ENCODE measurements at places on chromosomes 16 and 17. TPM values are rescaled to one million over a fixed set of nuclear protein-coding genes. Genes with fewer than 3 reads are reported as not detected.

MSLN gene
- polyA plus RNA-seq, result 17.1 TPM

MYH3 gene
- polyA plus RNA-seq, result 6.4 TPM

PRSS21 gene
- 0.22 TPM for polyA plus RNA-seq

C17orf78 gene
- polyA plus RNA-seq, result 0.30 TPM

- DNase-seq, result no peak
These were observed 415 bp upstream of the FLOT2 start for GRCh38 chr17:28897769-28898526.

DNA sequence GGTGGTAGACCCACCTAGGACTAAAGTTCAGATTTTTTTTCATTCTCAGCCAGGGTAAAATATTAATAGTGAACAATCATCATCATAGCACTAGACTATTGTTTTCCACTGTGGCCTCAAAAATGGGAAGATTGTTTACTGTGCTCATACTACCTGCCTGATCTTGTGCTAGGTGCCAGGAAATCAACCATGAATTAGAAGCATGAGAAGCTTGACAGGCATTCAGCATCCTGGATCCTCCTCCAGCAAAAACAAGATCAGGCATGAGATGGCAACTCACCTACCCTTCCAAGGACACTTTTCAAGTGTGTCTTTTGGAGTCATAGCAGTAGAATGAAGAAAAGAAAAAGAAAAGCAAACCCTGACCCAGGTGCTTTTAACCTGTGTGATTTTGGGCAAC, 174.2 kb downstream of the CYLD start:
- no peak for DNase-seq

DNA sequence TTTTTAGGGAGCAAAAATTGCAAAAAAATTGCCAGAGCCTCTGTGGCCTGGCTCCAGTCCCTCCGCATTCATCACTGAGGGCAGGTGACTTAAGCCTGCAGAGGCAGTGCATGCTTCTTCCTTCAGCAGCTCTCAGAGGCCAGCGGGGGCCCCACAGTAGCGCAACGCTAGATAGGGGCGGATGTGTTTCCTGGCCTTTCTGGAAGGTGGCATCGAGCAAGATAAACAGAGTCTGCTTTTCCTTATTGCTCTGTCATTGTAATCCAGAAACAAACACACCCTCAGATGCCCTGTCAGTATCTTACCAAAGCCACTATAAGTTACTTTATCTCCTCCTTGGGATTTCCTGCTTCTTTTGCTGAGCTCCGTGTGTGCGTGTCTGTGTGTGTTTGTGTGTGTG, 75.5 kb upstream of the IRX6 start:
- no peak for DNase-seq

GRCh38 chr17:3885271-3885670, 7.6 kb downstream of the CAMKK1 start:
- DNase-seq, result no peak

- DNase-seq, result no peak
These were observed 2295.3 kb downstream of the TP53TG3F start for GRCh38 chr16:35754391-35755369.

DNA sequence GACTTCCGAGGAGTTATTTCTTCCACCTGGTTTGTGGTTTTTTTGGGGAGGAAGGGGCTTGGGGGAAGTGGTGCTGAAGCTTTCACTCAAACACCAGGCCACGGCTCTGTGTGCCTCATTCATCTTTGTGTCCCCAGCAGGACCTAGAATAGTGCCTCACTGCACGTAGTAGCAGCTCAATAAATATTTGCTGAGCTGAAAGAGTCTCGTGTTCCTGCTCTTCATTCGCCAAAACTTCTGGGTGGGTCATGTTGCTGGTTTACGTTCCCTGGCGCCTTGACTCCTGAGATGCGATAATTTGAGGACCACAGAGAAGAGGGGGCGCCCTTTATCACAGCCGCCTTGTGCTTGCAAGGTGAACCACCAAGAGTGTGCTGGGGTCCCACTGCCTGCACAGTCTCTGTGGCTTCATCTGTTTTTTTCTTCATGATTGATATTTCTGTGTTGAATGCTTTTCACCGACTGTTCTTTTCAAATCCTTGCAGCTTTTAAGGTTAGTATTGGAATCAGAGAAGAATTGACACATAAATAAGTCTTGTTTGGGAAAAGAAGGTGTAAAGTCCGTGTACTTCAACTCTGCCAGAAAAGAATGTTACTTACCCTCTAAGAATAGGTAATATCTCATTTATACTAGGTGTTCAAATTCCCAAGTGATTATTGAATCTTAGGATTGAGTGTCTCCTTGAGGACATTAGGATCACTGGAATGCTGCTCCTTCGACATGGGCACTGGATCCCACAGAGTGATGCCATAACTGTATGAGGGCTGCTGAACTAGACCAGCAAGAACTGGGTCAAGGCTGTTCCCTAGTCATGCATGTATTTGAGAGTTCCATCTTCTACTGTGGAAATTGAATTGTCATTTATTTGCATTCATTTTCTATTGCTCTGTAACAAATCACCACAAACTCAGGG, 92.7 kb upstream of the CLEC18A start:
- no peak for DNase-seq

DNA sequence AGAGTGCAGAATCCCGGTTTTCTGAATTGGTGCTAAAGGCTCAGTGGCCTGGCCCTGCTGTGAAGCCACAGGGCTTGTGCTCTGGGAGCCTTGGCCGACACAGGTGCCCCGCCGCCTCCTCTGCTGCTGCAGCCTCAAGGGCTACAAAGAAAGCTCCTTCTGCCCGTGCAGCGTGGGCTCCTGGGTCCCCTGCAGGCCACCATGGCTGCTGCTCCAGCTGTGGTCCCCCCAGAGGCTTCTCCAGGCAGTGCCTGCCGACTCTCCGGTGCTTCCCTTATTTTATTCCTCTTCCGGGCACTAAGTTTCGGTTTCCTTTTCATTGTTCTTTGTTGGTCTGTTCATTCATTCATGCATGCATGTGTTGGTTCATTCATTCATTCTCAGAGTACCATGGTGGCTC, 53.1 kb downstream of the CMIP start:
- no peak for DNase-seq

- no peak for DNase-seq
These were observed 13.1 kb upstream of the MRPS23 start for GRCh38 chr17:57862694-57863667.

- no peak for DNase-seq
These were observed 7.2 kb downstream of the RAB11FIP4 start for GRCh38 chr17:31398381-31399311.
